ENCODE measurements at places on chromosomes 5 and 9.

DNA sequence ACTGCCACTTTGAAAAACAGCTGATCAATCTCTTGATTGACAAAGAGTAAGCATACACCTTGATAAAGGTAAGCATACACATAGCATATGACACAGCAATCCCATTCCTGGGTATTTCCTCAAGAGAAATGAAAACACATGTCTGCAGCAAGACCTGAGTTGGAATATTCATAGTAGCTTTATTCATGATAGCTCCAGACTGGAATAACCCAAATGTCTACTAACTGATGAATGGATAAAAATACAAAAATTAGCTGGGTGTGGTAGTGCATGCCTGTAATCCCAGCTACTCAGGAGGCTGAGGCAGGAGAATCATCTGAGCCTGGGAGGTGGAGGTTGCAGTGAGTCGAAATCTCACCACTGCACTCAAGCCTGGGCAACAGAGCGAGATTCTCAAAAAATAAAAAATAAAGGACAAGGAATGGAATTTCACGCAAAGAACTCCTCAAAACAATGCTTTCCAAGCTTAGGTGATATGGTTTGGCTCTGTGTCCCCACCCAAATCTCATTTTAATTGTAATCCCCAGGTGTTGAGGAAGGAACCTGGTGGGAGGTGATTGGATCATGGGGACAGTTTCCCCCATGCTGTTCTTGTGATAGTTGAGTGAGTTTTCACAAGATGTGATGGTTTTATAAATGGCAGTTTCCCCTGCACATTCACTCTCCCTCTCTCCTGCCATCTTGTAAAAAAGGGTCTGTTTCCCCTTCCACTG, 41.1 kb upstream of the LHFPL2 start:
- no peak for DNase-seq

DNA sequence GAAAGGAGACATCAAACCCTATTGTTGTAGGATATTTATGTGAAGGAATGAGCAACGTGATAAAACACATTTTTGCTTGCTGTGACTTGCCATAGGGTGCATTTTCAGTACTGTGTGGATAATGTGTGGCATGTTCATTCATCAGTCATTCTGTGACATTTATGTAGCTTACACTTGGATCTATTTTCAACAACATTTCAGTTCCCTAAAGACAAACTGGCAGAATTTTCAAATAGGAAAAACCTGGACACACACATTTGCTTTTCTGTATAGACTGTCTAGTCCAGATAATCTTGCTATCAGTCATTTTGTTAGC, 127.7 kb downstream of the TMC1 start:
- no peak for DNase-seq

DNA sequence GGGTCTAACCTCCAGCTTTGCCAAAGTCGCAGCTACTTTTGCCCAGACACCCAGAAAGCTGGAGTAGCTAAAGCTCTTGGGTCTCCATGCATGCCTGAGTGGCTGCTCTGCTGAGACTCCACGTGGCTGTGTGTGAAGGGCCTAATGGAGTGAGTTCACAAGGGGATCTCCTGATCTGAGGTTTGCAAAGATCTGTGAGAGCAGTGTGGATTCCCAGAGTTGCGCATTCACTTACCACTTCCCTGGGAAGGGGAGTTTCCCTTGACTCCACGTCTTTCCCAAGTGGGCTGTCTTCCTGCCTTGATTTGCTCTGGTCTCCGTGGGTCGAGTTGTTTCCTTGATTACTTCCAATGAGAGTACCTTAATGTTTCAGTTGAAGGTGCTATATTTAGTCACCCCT, 17.6 kb upstream of the CDKN2B start:
- no peak for DNase-seq

DNA sequence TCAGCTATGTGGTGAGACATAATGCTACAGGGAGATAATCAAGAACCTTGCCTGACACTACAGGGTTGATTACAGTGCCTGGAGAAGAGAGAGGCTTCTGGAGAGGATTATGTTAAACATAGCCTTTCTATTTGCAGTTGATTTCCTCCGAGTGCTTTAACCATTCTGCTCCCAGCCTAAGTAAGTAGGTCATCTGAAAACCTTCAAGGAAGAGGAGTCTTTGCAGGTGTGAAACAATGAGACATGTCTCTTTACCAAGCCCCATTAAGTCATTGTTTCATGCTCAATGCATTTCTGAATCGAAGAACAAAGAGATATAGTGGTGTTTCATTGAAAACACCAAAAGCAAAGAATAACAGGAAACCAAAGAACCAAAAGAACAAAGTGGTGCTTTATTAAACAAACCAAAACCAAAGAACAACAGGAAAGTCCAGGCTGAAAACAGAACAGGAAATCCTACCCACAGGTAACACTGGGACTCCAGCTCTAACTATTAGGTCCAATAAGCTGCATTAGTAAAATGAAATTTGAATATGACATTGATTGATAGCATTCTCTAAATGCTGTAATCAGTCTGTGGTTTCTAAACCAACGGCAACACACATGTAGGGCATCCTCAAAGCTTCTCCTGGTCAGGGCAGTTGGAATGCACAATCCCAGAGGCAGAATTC, 113.3 kb upstream of the SPATA31D4 start:
- DNase-seq, result no peak

- DNase-seq, result no peak
Measured at GRCh38 chr5:13427827-13428557, 516.5 kb downstream of the DNAH5 start.

DNA sequence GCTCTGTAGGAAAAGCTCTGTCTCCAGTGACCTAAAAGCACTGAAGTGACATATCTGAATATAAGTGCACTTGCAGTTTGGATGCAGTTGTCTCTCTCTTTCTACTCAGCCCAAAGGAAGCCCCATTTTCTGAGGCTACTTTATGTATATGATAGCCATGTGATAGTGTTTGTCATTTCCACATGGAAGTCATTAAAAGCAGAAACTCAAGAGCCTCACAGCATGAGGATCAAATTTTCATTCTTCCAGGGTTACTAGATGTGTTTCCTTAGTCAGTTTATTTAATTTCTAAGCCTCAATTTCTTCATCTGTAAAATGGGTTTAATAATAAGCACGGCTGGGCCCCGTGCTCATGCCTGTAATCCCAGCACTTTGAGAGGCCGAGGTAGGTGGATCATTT, 36.7 kb downstream of the RNF44 start:
- DNase-seq, result no peak

DNA sequence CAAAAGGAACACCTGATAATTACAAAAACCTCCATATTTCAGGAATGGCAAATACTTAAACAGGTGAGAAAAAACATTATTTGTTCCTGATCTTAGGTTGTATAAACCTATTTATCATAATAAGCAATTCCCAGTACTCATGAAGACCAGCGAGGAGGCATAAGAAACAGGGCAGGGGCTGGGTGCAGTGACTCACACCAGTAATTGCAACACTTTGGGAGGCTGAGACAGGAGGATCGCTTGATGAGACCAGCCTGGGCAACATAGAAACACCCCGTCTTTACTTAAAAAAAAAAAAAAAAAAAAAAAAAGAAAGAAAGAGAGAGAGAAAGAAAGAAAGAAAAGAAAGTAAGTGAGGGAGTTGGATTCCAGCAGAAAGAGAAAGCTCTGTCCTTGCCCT, 21.6 kb downstream of the CCNJL start:
- DNase-seq, result no peak

GRCh38 chr5:176750144-176750543, 60.2 kb upstream of the UNC5A start:
- DNase-seq, result no peak

- no peak for DNase-seq
Measured at GRCh38 chr5:55344392-55344992, 36.7 kb downstream of the MTREX start.

DNA sequence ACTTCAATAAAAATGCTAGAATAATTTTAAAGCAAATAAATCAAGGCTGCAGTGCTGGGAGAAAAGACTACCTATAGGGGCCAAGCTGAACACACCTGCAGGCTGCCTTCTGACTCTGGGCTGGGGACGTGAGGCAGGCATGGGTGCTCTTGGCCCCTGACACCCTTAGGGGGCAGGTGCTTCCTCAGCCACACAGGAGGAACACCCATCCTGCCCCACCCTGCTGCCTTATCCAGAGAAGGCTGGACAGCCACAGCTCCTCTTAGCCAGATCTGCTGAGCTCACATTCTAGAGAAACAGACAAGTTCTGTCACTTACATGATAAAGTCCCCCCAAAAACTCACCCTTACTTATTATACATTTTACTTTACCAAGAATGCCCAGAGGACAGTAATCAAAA, 6.6 kb upstream of the LMX1B start:
- DNase-seq, result no peak
